ENCODE measurements at places on chromosomes 7 and 10. TPM values are rescaled to one million over a fixed set of nuclear protein-coding genes. Genes with fewer than 3 reads are reported as not detected.

SMKR1 gene
- polyA plus RNA-seq: 2.9 TPM

GRM8 gene
- polyA plus RNA-seq: 8.4 TPM

CH25H gene
- polyA plus RNA-seq: 0.19 TPM

ANKRD1 gene
- polyA plus RNA-seq: 0.73 TPM

DNA sequence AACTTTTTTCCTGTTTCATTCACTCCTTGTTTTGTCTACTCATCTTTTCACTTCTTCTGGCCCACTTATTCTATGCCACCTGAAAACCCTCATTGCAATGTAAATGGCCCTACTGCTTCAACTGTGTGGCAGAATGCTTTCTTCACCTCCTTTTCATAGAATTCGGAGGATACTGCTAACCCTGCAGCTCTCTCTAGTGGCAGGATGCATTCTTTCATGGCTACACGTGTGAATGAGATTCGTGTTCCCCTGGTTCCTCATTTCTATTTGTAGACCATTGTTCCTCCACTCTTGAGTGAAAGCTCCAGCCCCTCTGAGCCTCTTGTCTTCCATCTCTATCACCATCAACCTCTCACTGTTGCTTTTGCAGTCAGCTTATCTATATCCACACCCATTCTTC lies 20.9 kb upstream of the CYP26C1 start:
- DNase-seq: no peak

DNA sequence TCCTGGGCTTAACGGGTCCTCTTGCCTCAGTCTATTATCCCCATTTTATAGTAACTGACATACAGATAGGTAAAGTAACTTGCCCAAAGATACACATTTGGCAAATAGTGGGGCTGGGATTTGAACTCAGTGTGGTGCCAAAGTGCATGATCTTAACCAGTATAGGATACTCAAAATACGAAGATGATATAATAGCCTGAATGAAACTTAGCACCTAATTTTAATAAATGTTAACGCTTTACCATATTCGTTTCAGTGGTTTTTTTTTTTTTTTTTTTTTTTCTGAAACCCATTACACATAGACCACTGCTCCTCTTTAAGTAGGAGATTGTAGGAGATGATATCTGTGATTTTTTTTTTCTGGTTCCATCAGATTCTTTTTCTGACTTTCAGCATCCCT lies 21.4 kb downstream of the ACTR3B start:
- no peak for DNase-seq

DNA sequence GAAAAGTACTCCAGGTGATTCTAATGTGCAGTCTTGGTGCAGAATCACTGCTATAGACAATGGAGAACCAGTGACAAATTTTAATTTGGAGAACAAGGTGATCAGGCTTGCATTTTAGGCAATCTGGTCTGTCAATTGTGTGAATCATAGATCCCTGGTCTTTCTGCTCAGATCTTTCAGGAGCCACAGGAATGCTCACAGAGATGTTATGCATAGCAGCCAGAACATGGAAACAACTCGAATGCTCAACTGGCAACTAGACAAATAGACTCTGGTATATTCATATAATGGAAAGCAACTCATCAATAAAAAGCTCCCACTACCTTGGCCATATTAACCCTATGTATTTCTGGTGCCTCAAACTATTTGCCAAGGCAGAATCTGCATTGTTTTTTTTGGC lies 209.1 kb downstream of the PHF14 start:
- no peak for DNase-seq

All from left renal cortex interstitium (tissue), 4 donors.